Stimulated activated CD4-positive, alpha-beta T cell treated with anti-CD3 and anti-CD28 coated beads, TNF-alpha, amount 100 ng/mL, for 1 hour (primary cell): ENCODE measurements at places on chromosomes 6 and 20.

GRCh38 chr20:41609474-41609873 is 8.7 kb downstream of the CHD6 start:
- no peak for DNase-seq

- DNase-seq, result no peak
Measured at GRCh38 chr6:89162047-89162371, 16.2 kb downstream of the PM20D2 start.

GRCh38 chr6:126020305-126021050 is 34.1 kb downstream of the TRMT11 start:
- no peak for DNase-seq

GRCh38 chr6:30727920-30728553 is 7.9 kb downstream of the TUBB start:
- no peak for DNase-seq

DNA sequence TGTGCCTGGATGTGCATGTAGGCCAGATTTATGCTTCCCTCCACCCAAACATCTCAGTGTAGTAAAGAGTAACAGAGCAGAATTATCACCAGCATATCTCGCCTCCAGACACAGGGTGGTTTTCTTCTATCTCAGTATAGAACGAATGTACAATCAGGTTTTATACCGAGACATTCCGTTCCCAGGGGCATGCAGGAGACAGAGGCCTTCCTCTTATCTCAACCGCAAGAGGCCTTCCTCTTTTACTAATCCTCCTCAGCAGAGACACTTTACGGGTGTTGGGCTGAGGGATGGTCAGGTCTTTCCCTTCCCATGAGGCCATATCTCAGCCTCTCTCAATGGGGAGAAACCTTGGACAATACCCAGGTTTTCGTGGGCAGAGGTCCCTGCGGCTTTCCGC is 36.4 kb upstream of the MC3R start:
- no peak for DNase-seq

GRCh38 chr20:37510226-37510625 is 10.8 kb upstream of the NNAT start:
- DNase-seq, result no peak

- no peak for DNase-seq
Measured at GRCh38 chr6:9121549-9121948, 686.2 kb upstream of the SLC35B3 start.
